ENCODE measurements at places on chromosomes 1 and 21.

DNA sequence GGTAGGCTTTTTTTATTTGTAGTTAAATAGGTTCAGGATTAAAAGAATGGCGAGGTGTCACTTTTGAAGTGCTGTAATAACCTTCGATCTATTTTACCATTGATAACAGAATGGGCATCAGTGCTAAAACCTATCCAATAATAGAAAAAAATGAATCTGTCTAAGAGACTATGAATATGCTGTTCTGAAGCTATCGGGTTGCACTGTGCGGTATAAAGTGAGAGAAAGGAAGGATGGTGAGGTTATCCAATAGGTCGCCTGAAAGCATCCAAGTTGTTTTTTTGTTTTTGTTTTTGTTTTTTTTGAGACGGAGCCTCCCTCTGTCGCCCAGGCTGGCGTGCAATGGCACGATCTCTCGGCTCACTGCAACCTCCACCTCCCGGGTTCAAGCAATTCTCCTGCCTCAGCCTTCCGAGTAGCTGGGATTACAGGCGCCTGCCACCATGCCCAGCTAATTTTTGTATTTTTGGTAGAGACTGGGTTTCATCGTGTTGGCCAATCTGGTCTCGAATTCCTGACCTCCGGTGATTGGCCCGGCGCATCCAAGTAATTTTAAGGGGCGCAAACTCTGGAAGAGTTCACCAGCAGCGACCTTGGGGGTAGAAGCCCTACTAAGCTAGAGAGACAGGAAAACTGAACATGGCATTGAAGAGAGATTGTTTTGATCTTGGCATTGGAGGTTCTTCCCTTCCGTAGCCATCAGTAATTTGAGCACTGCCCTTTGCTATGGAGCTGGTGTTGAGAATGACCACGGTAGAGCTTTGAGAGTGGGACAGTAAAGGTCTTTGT lies 8.7 kb upstream of the MDM4 start:
- no peak for DNase-seq
- peak overlapping the region; percentile 87 for H3K4me3 ChIP-seq
- peaks cover 10% of the 10 kb centered on the region for H3K27me3 ChIP-seq
- peaks cover 9% of the 10 kb centered on the region for H3K36me3 ChIP-seq

GRCh38 chr1:205565799-205566198 lies 61.3 kb downstream of the CDK18 start:
- DNase-seq, result no peak
- no peak overlapping the region for H3K4me3 ChIP-seq
- H3K27me3 ChIP-seq, result peaks cover 46% of the 10 kb centered on the region
- H3K4me1 ChIP-seq, result peaks cover 5% of the 10 kb centered on the region

- H3K4me3 ChIP-seq, result no peak overlapping the region
- DNase-seq, result no peak
- no peaks in the 10 kb centered on the region for H3K27me3 ChIP-seq
- H3K4me1 ChIP-seq, result peaks cover 28% of the 10 kb centered on the region
- peaks cover 17% of the 10 kb centered on the region for H3K36me3 ChIP-seq
- H3K27ac ChIP-seq, result no peak overlapping the region
Observed at GRCh38 chr21:34845521-34846451, 177.0 kb downstream of the CLIC6 start.

- peaks cover 22% of the 10 kb centered on the region for H3K4me1 ChIP-seq
- H3K27me3 ChIP-seq, result no peaks in the 10 kb centered on the region
- DNase-seq, result peak; percentile 68
- no peaks in the 10 kb centered on the region for H3K36me3 ChIP-seq
- H3K27ac ChIP-seq, result no peak overlapping the region
Observed at GRCh38 chr1:206935491-206936067, 10.7 kb downstream of the PIGR start.

DNA sequence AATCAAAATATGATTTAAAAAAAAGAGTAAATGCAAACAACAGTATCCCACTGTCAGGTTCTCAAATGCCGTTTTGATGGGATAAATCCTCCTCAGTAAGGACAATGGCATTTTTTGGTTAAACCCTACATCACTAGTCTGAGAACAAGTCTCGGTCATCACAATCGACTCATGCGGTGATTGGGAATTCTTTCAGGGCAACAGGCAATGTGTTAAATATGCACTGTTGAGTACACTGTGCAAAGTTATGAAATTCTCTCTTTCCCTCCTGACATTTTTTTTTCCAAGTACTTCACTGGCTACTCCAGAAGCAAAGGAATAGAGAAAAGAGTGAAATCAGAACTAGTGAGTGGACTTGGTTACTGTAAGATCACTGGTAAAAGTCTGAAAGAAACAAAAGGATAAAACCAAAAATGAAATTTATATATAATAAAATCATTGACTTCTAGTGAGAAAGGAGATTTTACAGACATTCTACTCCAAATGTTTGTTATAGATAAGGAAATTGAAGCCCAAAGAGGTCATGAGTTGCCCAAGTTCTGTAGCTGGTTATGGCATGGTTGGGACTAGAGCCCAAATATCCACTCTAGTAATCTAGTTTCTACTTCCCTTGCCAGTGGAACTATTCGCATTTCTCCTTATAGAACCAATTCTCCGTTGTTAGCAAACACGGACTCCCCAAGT lies 111.3 kb downstream of the TGFBR3 start:
- no peak overlapping the region for H3K4me3 ChIP-seq
- no peak for DNase-seq
- no peaks in the 10 kb centered on the region for H3K27me3 ChIP-seq

DNA sequence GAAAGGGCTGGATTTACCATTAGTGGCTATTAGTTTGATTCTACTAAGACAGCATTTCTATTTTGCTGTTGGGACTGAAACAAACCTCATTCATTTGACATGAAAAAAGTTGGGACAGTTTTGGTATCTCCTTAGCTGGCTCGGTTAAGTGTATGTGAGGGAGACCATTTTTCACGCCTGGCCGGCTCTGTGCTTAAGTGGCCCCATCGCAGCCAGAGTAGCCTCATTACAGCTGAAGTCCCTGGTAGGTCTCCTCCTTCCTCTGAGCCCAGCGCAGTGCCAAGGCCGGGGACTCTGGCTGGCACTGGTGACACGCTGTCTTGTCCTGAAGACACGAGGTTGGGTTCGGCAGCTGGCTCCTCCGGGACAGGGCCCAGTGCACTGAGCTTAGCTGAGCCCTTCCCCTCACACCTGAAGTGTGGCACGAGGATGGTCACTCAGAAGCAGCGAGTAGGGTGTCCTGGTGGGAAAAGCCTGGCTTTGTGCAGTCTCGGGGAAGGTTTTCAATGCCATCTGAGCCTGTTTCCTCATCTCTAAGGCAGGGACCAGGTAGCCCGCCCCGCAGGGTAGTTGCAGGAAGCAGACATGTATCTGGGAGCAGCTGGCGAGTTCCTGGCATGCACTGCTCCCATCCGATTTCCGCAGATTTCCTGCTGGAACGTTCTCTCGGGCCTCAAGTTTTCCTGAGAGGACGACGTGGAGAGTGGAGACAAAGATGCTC lies 196.5 kb downstream of the DYRK1A start:
- no peaks in the 10 kb centered on the region for H3K27me3 ChIP-seq
- H3K4me1 ChIP-seq, result peaks cover 20% of the 10 kb centered on the region
- H3K36me3 ChIP-seq, result no peaks in the 10 kb centered on the region
- DNase-seq, result no peak
- H3K4me3 ChIP-seq, result peak overlapping the region; percentile 91

- H3K4me3 ChIP-seq, result no peak overlapping the region
- no peak overlapping the region for H3K27ac ChIP-seq
- H3K36me3 ChIP-seq, result no peaks in the 10 kb centered on the region
- peaks cover 5% of the 10 kb centered on the region for H3K27me3 ChIP-seq
- H3K4me1 ChIP-seq, result no peaks in the 10 kb centered on the region
Observed at GRCh38 chr1:118934706-118935105, 53.4 kb downstream of the TBX15 start.

DNA sequence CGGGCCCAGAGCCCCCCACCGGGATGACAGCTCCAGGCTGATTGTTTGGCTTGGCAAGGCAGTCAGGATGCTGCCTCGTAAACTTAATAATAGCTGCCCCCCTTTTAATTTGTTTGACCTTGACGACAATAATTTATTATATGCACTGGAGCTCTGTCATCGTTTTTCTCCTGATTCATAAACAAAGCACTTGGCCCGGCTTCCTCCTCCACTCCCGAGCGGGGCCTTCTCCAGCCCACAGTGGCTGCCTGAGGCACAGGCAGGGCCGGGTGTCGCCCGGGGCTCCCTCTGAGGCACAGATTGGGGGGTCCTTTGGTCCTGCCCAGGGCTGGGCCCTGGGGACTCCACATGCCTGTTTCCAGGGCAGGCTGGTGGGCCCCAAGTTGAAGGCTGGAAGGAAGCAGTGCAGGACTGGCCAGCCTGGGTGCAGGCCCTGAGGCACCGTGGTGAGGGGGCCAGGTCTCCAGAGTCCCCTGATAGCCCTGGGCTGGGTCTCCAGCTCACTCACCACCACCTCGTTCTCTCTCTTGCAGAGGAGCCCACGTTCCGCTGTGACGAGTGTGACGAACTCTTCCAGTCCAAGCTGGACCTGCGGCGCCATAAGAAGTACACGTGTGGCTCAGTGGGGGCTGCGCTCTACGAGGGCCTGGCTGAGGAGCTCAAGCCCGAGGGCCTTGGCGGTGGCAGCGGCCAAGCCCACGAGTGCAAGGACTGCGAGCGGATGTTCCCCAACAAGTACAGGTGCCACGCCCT lies 52.0 kb upstream of the ARHGEF16 start:
- no peak for DNase-seq
- no peaks in the 10 kb centered on the region for H3K36me3 ChIP-seq
- no peak overlapping the region for H3K27ac ChIP-seq
- H3K4me3 ChIP-seq, result no peak overlapping the region
- no peaks in the 10 kb centered on the region for H3K27me3 ChIP-seq
- no peaks in the 10 kb centered on the region for H3K4me1 ChIP-seq

DNA sequence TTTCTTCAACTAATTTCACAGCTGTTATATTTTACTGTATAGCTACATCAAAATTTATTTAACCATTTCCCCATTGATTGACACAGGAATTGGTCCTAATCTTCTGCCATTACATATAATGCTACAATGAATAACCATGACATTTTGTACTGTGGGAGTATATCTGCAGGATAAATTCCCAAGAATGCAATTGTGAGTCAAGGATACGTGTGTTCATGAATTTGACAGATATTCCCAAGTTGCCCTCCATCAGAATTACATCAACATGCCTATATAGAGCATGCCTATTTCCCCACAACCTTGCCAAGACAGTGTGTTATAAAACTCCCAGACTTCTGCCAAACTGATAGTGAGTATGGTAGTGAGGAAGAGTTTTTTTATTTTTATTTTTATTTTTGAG lies 2.7 kb upstream of the TIE1 start:
- no peak overlapping the region for H3K4me3 ChIP-seq
- no peaks in the 10 kb centered on the region for H3K27me3 ChIP-seq
- no peaks in the 10 kb centered on the region for H3K36me3 ChIP-seq
- no peak for DNase-seq
- no peak overlapping the region for H3K27ac ChIP-seq
- peaks cover 8% of the 10 kb centered on the region for H3K4me1 ChIP-seq

DNA sequence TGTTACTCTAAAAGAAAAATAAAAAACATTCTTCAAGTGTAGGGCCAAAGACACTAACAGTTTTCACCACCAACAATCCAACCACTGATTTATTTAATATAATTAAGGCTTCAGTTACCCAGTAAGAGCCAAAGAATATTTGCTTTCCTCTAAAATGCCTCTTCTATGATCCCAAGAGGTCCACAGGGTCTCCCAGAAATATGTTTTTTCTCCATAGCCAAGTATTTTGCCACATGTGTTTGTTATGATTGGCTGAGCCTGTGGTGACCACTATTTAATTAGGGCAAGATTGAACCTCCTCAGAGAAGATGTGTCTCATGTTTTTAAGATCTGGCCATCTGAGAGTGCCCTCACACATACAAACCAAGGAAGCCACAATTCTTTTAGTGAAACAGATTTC lies 135.9 kb downstream of the TPR start:
- no peaks in the 10 kb centered on the region for H3K36me3 ChIP-seq
- H3K27me3 ChIP-seq, result peaks cover 5% of the 10 kb centered on the region
- no peak for DNase-seq
- no peak overlapping the region for H3K27ac ChIP-seq
- no peaks in the 10 kb centered on the region for H3K4me1 ChIP-seq

DNA sequence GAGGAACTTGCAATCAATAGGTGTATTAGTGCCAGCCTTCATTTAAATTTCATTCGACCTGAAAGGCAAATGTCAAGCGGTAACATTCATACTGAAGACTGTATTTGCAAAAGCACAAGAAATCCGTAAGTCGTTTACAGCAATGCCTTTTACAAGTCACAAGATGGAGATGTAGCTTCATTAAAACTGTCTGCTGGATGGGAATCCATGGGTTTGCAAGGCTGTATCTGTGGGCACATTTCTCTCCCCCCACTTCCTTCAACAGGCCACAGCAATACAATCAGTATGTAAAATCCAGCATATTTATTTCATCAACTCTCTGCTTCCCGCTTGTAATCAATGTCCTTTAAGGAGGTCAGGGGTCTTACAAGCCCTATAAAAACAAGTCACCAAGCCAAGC lies 147.1 kb downstream of the SLC45A1 start:
- peaks cover 10% of the 10 kb centered on the region for H3K36me3 ChIP-seq
- H3K4me3 ChIP-seq, result no peak overlapping the region
- H3K27ac ChIP-seq, result no peak overlapping the region
- H3K4me1 ChIP-seq, result peaks cover 26% of the 10 kb centered on the region
- H3K27me3 ChIP-seq, result no peaks in the 10 kb centered on the region
- DNase-seq, result no peak

DNA sequence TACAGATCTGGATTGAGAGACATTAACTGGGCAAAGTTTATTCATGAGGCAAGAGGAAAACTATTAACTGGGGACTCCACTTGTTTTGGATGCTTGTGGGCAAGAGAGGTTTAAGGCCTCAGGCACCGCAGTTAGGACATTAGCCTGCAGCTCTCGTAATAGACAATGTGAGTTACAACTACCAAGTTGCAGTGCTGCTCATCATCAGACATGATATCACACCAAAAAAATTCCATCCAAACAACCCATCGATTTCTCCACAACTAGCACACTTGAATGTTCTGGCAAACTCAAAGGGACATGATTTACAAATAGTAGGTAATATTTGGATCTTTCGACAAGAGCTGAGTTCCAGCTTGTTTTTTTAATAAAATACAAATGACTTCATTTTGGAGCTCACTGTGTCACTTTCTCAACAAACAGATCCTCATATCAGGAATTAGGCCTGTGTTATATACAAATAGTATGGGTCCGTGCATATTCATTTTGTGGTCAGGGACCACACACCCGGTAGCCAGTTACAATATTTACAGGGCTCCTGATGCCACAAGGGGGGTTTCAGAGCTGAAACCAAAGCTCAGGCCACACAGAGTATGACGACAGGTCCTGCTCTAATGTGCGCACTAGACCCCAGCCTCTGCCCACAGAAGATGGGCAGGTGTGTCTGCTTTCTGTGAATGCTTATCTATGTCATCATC lies 128.0 kb downstream of the TGFBR3 start:
- H3K4me3 ChIP-seq, result no peak overlapping the region
- H3K36me3 ChIP-seq, result peaks cover 5% of the 10 kb centered on the region
- no peak overlapping the region for H3K27ac ChIP-seq
- DNase-seq, result no peak
- peaks cover 33% of the 10 kb centered on the region for H3K4me1 ChIP-seq
- H3K27me3 ChIP-seq, result peaks cover 2% of the 10 kb centered on the region

DNA sequence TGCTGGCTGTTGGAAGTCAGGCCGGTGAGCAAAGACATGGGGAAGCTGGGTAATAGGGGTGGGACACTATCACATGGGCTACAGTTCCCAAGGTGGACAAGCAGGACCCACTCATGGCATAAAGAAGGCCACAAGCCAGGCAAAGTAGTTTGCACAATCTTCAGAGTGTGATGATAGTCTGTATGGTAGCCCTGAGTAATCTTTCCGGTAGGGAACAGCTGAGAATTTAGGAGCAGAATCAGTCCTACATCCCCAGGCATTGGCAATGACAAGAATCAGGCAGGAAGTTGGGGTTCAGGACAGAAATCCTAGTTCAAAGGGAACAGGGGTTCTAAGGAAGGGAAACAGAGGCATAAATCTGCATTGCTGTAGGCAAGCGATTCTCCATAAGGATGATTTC lies 23.9 kb upstream of the SPATA6 start:
- H3K4me3 ChIP-seq, result no peak overlapping the region
- H3K4me1 ChIP-seq, result peaks cover 4% of the 10 kb centered on the region
- no peak for DNase-seq
- no peak overlapping the region for H3K27ac ChIP-seq
- peaks cover 7% of the 10 kb centered on the region for H3K27me3 ChIP-seq
